ENCODE measurements at places on chromosomes 6 and 20. TPM values are rescaled to one million over a fixed set of nuclear protein-coding genes. Genes with fewer than 3 reads are reported as not detected.

GRCh38 chr20:63071541-63072181 is 64.9 kb upstream of the BHLHE23 start:
- DNase-seq, result no peak

DNA sequence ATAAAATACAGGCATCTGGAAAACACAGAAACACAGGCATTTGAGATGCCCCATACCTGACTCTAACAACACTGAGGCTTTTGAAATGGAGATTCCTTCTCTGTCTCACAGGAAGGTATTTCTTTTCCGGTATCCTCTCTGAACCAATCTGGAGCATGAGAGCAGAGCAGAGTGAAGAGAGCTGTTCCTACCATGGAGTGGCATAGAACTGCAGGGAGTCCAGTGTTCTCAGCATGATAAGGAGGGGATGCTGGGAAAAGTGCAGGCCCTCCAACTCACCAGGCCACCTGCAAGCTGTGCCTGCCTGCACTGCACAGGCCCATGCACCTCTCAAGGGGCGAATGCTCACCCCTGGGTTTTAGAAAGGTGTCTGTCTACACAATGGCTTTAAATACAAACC is 89.2 kb downstream of the FOXA2 start:
- DNase-seq, result no peak

Gene SOX4
- total RNA-seq, result 22.1 TPM

Gene RNF182
- not detected for total RNA-seq

Gene HSPA12B
- total RNA-seq, result 4.6 TPM

DNA sequence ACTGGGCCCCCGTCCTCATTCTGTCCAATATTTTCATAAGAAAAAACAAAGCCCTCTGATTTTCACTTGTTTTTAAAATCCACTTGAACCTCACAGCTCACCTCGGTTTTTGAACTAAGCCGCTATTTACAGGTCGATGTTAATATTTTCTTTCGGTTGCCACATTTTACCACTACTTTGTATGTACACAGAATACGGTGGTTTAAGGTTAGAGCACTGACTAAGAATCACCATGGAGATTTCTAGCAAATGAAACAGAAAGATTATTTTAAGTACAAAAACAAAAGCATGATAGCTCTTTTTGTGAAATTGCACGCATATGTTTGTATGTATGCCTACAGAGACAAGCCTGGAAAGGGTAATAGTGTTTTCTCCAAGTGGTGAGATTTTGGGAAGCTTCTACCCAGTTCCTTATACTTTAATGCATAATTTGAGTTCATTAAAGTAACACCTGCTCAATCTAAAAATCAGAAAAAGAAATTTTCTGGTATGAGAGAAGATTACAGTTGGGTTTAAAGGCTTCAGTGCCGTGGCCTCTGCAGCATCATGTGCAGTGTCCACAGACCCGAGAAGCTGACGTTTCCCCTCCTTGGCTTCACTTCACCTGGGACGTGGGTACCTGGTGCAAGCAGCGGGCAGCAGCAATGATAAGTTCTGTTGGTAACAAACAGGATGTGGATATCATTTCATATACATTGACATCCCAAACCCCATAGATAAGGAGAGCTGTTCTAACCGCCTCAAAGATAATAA is 144.0 kb downstream of the UST start:
- no peak for DNase-seq

- DNase-seq, result no peak
Observed at GRCh38 chr6:86963352-86963751, 26.0 kb downstream of the HTR1E start.

GRCh38 chr20:62056975-62057374 is 8.7 kb downstream of the TAF4 start:
- no peak for DNase-seq

GRCh38 chr20:32999603-33000250 is 4.5 kb downstream of the SUN5 start:
- no peak for DNase-seq

GRCh38 chr6:48917233-48917632 is 545.8 kb downstream of the MMUT start:
- no peak for DNase-seq

Gene FUCA2
- 40.2 TPM for total RNA-seq

DNA sequence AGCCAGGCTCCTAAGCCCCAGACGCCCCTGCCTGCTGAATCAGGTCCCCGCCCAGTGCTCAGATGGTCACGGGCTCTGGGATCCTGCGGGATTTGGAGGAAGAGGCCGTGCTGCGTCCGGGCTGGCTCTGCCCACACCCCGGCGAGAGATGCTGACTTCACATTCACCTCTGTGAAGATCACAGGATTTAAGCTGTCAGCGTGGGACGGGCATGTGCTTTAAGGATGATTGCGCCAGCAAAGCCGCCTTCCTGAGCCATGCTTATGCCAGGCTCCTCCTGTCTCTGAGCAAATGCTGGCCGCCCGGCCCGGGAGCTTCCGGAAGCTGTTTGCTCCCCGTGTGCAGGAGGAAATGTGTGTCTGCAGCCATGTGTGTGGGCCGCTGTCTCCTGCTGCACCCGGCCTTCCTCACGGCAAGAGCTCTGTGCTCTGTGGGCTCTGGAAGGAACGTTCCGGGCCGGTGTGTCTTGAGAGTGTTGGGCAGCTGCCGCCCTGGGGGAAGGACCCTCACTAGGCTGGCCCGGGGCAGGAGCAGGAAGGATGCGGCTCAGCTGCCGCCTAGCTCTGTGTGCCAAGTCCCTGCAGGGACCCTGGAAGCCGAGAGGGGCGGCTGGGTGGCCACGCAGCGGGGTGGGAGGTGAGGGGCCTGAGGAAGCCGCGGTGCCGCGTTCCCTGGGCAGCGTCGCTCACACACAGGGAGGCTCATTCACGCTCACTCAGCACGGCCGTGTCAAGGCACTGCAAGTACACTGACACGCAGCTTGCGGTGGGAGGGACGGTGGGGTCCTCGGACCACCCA is 19.0 kb upstream of the BHLHE23 start:
- DNase-seq, result no peak

Gene SIGLEC1
- 45.5 TPM for total RNA-seq
